Heart left ventricle (tissue), 16 donors: ENCODE measurements at places on chromosomes 4 and X. TPM values are rescaled to one million over a fixed set of nuclear protein-coding genes. Genes with fewer than 3 reads are reported as not detected.
A peak's percentile ranks its signal among the peaks of the same experiment; 100 is the strongest.

Gene ADH4
- total RNA-seq = not detected

Gene AADAT
- 3.1 TPM for total RNA-seq

Gene LCORL
- 4.6 TPM for total RNA-seq

Gene NUDT10
- total RNA-seq = not detected

Gene AWAT2
- total RNA-seq = not detected

Gene SPATA4
- total RNA-seq = not detected

Gene GPM6B
- 3.5 TPM for total RNA-seq

Gene VBP1
- 57.2 TPM for total RNA-seq

Gene NAA11
- not detected for total RNA-seq

Gene TCEAL8
- 52.7 TPM for total RNA-seq

Gene VCX
- not detected for total RNA-seq

Gene TCP11X2
- total RNA-seq = not detected

- DNase-seq = no peak
These were observed 257.0 kb downstream of the DCHS2 start for GRCh38 chr4:154234576-154234975.

DNA sequence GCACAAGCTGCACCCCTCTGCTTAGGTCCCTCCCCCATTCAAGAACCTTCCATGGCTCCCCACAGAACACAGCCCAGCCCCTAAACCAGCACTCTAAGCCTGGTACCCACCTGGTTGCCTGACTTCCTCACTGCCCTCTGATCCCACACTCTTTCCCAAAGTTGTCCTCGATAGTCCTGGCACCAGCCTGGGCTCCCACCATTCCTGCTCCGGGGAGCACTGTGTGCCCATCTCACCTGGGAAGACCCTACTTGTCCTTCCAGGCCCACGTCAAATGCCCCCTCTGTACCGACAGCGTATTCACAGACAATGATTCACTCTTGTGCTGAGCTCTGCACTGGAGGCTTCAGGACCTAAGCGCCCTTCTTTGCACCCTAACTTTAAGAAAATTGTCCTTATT, 40.1 kb downstream of the ABLIM2 start:
- DNase-seq = no peak

DNA sequence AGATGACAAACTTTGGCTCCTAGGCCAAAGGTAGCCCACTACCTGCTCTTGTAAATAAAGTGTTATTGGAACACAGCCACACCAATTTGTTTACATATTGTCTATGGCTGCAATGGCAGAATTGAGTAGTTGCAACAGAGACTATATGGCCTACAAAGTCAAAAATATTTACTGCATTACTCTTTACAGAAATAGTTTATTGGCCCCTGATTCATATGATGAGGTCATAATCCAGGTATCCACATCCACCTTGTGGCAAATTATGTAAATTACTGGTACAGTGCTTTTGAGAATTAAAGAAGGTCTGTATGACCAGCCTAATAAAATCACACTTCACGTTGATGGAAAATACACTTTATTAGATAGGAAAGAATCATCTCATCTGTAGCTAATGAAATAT, 337.0 kb upstream of the DDX53 start:
- no peak for DNase-seq

DNA sequence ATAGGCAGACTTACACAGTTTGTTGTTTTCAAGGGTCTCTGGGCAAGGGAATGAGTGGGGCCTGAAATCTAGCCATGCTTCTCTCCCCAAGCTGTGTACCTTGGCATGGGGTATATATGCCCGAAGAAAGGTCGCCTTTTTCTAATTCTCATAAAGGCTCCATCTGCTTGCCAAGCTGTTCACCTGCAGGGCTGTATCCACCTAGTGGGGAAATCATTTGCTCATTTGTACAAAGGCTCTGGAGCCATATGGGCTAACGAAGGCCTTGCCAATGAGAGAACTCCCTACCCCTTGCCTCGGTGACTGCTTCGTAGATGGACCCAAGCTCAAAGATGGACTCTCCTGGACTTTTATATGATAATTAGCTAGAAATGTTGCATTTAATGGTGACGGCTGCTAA, 1097.0 kb downstream of the PDHA2 start:
- no peak for DNase-seq

GRCh38 chr4:111959222-111959621, 186.0 kb upstream of the FAM241A start:
- DNase-seq = no peak

- no peak for DNase-seq
These were observed 822.1 kb upstream of the GALNTL6 start for GRCh38 chr4:170990989-170991589.

DNA sequence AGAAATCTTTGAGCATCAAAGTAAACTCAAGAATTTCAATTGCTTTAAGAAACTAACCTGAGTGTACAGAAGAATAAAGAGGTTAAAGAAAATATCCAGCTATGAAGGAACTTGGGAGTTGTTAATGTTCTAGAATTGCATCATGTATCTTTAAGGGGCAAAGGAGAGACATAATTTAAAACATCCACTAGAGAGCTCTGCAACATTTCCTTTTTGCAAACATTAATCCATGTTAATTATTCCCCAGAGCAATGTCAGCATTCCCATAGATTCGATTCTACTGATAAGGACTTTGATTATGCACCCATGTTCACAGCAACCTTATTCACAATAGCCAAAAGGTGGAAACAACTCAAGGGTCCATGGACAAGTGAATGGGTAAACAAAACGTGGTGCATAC, 80.2 kb upstream of the SORBS2 start:
- DNase-seq = no peak

GRCh38 chr4:84875636-84876371, 90.7 kb downstream of the WDFY3 start:
- no peak for DNase-seq

DNA sequence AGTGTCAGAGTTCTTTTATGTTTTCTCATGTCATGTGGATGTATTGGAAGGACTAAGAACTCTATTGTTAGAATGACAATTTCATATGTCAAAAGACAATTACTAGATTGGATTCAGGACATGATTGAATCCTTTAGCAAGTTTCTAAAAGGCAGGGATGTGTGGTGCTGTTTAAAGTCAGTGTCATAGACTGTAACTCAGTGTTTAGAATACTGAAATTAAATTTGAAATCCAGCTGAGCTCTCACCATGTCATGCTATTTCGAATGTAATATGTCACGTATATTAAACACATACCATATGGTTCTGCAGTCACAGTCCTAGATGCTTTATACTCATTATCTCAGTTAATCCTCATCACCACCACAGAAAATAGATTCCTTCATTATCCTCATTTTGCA, 7.8 kb downstream of the GUCY1B1 start:
- no peak for DNase-seq

- no peak for DNase-seq
These were observed 672.2 kb upstream of the AMOT start for GRCh38 chrX:113512700-113513395.

DNA sequence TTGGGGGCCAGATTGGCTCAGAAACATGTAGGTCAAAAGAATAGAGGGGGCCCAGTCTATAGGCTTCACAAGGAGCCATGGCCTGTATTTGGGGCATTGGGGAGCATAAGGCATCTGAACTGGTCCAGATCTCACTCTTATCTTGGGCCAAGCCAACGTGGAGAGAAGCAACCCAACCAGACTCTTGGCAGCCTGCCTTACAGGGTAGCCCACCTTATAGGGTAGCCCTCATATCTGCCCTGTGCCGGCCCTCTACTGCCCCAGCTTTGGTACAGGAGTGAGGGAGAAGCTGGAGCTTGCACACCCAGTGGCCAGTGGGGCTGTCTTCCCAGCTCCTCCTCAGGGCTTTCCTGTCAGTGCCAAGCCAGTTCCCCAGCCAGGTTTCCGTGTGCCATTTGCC, 142.2 kb downstream of the AMMECR1 start:
- DNase-seq = peak; percentile 44

DNA sequence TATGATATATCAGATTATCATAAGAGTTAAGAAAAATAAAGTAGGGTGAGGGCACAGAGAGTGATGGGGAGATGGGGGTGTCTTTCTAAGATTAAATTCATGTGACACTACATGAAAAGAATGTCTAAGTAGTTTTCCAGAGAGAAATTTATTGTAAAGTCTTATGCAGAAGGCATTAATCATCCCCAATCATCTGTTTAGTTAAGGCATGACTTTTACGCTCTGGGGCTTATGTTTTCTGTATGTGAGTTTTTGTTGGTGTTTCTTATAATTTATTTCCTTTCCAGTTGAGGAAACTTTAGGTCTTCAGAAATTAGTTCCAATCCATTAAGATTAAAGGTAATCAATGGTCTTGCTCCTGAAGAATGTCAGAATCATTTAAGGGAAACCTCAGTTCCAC, 383.0 kb upstream of the GALNT7 start:
- no peak for DNase-seq
